ENCODE measurements at places on chromosomes 5 and 9.

- no peak for DNase-seq
Measured at GRCh38 chr9:122029898-122030297, 63.2 kb downstream of the TTLL11 start.

DNA sequence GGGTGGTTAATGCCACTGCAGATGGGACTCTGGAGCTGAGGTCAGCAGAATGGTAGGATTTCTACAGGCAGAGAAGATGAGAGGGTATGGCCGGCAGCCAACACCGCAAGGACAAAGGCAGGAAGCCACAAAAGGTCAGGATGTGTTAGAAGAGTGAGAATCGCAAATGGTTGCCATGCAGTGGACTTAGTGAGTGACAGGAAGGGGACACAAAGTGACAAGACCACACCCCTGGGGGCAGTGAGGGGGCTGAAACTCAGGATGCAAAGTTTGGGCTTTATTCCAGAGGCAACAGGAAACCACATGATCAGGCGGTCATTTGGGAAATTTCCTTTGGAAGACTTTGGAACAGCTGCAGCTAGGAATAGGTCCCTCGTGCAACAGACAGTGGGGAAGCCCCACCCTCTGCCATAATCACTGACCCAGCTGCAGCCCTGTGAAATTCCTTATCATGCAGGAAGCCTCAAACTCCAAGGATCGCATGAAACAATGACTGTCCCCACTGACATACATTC, 14.2 kb upstream of the CCDC180 start:
- DNase-seq, result no peak

GRCh38 chr5:8788246-8788645, 757.6 kb downstream of the SEMA5A start:
- no peak for DNase-seq

- DNase-seq, result no peak
Measured at GRCh38 chr9:8096091-8096490, 296.5 kb upstream of the DMAC1 start.

DNA sequence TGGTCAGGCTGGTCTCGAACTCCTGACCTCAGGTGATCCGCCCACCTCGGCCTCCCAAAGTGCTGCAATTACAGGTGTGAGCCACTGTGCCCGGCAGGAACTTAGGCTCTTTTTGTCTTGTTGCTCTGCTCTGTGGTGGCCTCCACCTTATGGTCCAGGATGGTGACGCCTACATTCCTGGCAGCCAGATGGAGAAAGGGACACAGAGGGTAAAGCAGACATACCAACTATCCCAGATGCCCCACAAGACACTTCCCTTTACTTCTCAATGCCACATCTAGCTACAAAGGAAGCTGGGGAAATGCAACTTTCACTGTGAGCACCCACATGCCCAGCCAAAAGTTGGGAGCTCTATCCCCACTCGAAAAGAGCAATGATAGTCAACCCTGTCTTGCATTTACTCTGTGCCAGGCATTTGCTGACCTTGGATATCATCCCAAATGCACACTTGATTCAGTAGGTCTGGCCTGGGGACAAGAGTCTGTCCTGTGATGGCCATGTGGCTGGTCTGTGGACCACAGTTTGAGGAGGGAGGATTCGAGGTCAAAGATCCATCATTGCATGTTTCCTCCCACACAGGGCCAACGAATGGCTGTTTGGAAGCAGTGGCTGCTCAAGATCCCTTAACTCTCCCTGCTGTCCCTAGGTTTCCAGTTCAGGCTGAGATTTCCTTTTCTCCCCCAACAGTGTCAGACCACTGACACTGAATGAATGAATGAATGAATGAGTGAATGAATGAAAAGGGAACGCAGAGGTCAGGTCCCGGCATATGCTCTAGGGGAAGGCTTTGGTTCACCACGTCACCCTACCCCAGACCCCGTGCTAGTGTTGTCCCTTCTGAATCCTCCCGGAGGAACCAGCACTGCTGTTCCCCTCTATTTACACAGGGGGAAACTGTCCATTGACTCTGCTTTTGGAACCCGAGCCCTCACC, 1.4 kb upstream of the ERGIC1 start:
- no peak for DNase-seq

GRCh38 chr9:113664181-113664875, 200.8 kb downstream of the RGS3 start:
- no peak for DNase-seq
